Left renal cortex interstitium (tissue), 4 donors: ENCODE measurements at places on chromosomes 5 and 9.

GRCh38 chr9:31733166-31733565, 651.3 kb upstream of the ACO1 start:
- no peak for DNase-seq

- DNase-seq: no peak
Observed at GRCh38 chr9:133822430-133823065, 84.4 kb upstream of the SARDH start.

DNA sequence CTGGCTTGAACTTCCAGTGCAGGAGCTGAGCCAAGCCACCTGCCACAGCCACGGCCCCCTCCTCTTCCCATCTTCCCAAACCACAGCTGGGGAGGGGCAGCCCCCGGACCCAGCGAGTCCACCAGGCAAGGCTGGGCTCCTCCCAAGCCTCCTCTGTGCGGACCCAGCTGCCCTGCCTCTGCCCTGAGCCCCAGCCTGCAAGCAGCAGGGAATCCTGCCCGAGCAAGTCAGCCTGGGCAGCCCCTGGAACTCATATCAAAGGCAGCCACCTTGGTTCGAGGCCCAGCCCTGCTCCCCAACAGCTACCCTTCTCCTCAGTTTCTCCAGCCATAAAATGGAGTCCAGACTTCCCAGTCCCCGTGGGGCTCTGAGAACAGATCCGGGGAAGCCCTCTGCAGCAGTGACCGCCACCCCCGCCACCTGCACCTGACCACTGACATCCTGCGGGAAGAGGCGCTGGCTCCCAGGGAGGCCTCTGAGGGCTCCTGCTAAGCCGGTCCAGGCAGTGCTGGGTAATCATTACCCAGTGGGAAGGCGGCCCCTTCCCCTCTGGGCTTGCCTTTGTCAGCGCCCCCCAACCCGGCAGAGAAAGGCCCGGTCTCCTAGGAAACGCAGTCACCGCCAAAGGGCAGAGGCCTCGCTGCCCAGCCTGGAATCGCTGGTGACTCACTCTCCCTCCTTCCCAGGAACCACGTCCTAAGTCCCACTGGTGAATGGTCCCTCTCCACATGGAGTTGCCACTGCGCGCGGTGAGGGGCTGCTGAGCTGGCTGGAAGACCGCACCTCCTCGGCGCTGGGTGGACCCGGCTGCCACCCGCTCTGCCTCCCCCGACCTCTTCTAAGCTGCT, 1.5 kb downstream of the VAV2 start:
- DNase-seq: no peak

DNA sequence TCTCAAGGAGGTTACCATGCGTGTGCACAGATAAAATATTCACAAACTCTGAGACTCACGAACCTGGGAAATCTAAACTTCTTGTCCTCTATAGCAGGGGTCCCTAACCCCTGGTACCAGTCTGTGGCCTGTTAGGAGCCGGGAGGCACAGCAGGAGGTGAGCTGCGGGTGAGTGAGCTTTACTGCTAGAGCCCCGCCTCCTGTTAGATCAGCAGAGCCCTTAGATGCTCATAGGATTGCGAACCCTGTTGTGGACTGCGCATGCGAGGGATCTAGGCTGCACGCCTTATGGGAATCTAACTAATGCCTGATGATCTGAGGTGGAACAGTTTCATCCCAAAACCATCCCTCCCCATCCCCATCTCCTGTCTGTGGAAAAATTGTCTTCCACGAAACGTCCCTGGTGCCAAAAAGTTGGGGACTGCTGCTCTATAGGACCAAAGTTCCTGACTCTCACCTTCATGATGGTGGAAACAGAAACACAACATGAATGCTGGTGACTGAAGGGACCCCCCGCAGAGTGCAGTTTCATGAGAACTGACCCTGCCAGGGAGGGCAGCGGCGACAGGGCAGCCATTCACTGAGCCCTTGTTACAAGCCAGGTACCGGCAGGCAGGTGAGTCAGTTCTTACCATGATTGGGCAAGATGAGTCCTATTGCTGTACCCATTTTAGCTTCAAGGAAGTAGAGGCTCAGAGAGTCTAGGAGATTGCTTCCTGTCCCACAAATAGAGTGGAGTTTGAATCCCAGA, 181.9 kb downstream of the RGS3 start:
- DNase-seq: no peak

GRCh38 chr9:124212381-124213050, 45.2 kb upstream of the NEK6 start:
- DNase-seq: no peak

- DNase-seq: no peak
Observed at GRCh38 chr5:78001197-78001596, 225.1 kb upstream of the TBCA start.

- DNase-seq: no peak
Observed at GRCh38 chr5:57842364-57843058, 359.9 kb upstream of the ACTBL2 start.

DNA sequence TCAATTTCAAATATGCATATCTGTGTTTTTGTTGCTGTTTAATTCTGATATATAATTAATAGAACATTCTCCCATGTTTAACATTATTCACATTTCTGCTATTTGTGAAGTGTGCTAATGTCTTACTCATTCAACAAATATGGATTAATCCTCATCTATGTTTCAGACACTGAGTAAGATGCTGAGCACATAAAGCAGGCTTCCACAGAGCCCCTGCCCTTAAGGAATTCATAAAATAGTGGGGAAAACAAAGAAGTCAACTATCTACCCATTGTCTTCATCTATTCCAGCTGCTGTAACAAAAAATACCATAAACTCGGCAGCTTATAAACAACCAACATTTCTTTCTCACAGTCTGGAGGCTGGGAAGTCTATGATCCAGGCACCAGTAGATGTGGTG, 333.3 kb downstream of the SEMA5A start:
- DNase-seq: no peak

- DNase-seq: no peak
Observed at GRCh38 chr9:1207686-1208085, 157.5 kb downstream of the DMRT2 start.

DNA sequence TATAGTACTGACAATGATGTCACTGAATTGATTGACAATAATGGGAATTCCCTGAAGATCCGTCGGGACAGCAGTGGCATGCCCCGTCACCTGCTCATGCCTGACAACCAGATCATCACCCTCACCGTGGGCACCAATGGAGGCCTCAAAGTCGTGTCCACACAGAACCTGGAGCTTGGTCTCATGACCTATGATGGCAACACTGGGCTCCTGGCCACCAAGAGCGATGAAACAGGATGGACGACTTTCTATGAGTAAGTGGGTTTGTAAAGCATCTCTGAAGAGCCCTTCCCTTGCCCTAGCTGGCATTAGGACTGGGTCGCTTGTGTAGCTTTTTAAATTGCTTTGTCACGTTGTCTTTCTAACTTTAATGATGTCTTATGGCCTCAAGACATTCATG, 72.7 kb upstream of the WWC1 start:
- no peak for DNase-seq

DNA sequence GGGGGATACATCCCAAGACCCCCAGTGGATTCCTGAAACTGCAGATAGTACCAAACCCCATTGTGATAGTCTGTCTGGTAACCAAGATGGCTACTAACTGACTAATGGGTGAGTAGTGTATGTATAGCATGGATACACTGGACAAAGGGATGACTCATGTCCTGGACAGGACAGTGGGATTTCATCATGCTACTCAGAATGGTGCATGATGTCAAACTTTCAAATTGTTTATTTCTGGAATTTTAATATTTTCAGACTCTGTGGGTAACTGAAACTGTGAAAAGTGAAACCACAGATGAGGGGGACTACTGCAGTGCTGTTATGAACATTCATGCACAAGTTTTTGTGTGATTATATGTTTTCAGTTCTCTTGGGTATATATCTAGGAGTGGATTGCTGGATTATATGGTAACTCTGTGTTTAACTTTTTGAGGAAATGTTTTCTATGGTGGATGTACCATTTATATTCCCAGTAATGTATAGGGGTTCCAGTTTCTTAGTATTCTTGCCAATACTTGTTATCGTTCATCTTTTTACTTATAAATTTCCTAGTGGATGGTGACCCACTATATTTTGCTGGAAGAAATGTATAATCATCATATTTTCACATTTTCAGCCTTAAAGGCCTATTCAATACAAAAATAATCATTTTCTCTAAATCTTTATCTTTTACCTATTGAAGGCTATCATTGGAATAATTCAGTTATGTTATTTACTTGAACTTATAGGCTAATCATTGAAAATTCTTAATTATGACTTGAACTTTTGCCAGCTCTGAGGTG, 140.9 kb downstream of the NR3C1 start:
- DNase-seq: no peak

DNA sequence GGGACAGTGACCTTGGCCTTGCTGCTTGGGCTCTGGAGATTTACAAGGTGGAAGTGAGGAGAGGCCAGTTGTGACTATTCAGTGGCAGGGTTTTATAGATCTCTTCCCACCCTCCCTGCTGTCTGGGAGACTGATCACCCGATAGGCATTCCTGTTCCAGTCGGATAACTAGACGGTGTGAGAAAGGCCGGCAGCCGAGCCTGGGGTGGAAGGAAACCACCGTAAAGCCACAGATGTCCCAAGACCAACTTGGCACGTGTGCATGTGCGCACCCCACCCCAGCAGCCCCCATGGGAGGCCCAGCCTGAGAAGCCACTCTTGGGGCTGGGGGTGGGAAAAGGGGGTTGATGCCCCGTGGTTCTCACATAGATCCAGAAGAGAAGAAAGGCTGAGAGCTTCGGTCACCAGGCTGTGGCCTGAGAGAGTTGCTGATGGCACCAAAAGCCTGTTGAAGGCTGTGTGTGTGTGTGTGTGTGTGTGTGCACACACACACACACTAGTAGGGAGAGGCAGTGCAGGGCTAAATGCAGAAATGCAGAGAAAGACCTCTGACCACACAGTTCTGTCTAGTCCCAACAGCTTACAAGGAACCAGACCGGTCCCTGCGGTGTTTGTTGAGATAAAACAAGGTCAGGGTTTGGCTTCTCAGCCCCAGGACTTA, 225.8 kb downstream of the FANCC start:
- no peak for DNase-seq

DNA sequence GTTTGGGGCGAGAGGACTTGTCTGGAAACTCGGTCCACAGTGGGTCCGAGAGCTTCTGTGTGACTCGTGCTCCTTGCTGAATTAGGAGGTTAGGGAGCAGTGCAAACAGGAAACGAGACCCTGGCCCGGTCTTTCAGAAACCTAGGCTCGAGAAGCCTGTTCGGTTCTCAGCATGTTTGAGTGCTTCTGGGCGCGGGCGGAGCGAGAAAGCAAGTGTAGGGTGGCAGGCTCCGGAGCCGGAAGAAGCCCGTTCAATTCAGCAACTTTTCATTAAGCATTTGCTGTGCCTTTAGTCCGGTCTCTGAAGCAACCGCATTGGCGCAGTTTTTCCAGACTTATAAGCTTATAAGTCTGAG, 547 bp downstream of the CLTA start:
- no peak for DNase-seq

GRCh38 chr5:132419502-132420468, 50.3 kb downstream of the SLC22A5 start:
- peak; percentile 70 for DNase-seq

DNA sequence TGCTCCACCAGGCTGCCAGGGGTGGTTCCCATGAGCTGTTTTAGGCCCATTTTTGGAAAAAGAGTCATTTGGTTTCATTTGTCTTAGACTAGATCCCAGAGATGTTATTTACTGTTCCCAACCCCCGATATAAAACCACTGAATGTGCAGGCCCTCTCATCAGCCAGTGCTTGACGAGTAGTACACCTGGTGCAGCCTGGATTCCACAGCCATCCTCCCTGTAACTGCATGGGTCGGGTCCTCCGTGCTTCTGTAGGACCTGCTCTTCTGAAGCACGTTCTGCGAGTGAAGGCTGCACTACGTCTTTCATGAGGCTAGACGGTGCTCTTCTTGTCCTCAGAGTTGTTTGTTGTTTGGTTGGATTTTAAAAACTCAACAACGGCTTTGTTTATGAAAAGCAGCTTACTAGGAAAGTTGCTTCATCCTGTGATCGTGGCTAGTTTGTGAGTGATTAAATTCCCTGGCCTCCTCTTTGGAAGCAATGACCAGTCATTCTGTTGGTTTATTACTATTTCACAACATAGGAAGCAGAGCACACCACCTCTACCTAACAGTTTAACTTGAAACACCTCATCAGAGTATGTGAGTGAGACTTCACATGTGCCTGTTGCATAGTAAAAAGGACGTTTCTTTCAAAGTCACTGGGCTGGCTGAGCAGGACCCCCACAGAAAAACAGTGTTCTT, 135.2 kb downstream of the AOPEP start:
- DNase-seq: no peak

- DNase-seq: no peak
Observed at GRCh38 chr5:124236361-124237205, 509.9 kb downstream of the ZNF608 start.

DNA sequence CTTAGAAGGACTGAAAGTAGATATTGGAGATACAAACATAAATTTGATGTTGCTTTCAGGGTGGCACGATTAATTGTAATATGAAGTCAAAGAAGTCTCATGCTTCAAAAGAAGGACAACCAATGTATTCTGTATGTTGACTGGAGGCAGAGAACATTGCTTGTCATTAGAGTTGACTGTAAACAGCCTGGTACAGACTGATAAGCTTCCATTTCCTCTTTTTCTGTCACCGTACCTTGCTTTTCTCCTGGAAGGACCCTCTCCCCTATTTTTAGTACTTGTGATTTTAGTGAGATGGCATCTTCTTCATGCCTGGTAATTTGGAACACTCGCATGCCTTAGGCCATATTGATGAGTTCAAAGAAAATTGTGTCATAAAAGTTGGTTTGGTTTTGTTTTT, 809.4 kb downstream of the PRELID2 start:
- no peak for DNase-seq

DNA sequence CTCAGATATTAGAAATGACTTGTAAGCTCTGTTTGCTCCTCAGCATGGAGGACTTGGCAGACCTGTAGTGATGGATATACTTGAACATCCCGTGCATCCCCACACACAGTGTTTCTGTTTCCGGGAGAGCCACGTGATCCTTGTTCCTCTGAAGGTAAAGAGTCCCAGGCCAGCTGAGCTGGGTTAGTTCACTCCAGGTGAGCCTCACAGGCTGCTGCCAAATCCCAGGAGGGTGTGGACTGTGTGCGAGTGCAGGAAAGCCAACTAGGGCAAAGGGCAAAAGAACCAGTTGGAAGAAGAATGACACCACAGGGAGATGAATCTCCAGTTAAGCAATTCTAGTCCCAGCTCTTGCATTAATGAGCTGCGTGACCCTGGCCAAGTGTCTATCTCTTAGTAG, 10.4 kb upstream of the TOMM5 start:
- DNase-seq: no peak

- no peak for DNase-seq
Observed at GRCh38 chr5:169801324-169801777, 164.3 kb downstream of the DOCK2 start.

GRCh38 chr9:104971511-104971910, 43.6 kb upstream of the ABCA1 start:
- DNase-seq: no peak

- DNase-seq: no peak
Observed at GRCh38 chr5:128534726-128535125, 3.3 kb downstream of the FBN2 start.

- DNase-seq: no peak
Observed at GRCh38 chr9:129617167-129617566, 3.7 kb downstream of the C9orf50 start.

- no peak for DNase-seq
Observed at GRCh38 chr5:113552137-113552536, 38.6 kb downstream of the YTHDC2 start.
